ENCODE measurements at places on chromosomes 2 and 18.

- peak; percentile 49 for DNase-seq
Measured at GRCh38 chr18:22813648-22814328, 119.3 kb upstream of the RBBP8 start.

DNA sequence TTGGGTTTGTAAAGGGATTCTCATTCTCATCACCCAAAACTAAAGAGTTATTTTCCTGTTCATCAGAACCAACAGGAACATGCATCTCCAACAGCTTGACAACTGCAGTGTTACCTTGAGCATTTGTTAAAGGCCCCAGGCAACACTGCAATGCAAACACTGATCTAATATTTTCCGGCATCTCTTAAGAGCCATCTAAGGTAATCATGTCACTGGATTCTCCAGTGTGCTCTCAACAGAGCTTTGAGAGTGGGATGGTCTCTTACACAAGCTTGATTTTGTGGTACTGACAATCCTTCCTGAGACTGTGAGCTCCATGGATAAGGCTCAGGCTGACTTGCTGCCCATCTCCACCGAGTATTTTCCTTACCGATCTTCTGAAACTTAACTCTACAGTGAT lies 90.5 kb upstream of the ITGB6 start:
- no peak for DNase-seq

GRCh38 chr2:31729442-31730092 lies 148.8 kb upstream of the SRD5A2 start:
- DNase-seq, result no peak

DNA sequence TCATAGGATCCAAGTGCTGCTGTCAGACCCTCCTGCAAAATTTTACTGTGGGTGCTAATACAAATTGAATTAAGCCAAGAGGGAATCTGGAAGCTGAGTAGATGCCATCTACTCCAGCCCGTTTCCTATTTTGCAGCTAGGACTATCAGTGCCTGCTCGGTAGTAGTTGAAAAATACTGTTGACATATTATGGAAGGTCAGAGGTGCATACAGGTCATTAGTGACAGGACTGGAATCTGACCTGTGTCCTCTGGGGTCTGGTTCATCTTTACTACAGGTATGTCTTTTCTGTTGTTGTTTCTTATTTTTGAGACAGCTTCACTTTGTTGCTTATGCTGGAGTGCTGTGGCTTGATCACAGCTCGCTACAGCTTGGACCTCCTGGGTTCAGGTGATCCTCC lies 58.8 kb downstream of the MAP4K4 start:
- no peak for DNase-seq

- no peak for DNase-seq
Measured at GRCh38 chr2:955829-956731, 5.4 kb downstream of the SNTG2 start.

GRCh38 chr18:78641689-78642231 lies 337.9 kb upstream of the SALL3 start:
- DNase-seq, result peak; percentile 81

DNA sequence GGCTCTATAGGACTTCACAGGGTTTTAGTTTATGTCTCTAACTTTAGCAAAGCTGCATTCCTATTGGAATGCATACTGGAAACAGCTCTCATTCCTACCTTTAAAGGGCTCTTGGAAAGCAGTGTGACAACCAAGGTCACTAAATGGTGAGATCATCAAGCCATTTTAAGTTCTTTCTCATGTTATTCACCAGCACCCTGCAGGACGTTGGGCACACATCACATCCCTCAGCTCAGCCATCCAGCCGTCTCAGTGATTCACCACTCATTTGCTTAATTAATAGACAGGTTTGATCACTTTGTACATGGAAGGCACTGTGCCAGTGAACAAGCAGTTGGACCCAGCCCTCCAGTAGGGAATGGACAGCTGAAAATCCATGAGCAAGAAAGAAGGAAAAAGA lies 32.2 kb upstream of the RBM44 start:
- no peak for DNase-seq

DNA sequence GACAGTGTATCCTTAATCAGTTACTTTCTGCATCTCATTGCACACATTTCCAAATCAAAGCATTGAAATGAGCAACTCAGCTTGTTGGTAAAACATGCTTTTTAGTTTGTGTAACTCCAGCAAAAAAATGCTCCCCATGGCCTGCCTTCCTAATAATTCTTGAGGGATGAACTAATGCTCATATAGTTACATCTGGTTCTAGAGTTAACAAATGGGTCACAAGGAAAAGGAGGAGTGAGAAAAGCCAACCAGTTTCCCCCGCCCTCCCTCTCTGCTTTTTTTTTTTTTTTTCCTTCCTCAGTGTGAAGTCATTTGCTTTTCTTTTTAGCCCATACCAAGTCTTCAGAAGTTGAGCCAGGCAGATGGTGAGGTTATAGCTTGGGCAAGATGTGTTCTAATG lies 231.7 kb downstream of the MTX2 start:
- DNase-seq, result no peak

DNA sequence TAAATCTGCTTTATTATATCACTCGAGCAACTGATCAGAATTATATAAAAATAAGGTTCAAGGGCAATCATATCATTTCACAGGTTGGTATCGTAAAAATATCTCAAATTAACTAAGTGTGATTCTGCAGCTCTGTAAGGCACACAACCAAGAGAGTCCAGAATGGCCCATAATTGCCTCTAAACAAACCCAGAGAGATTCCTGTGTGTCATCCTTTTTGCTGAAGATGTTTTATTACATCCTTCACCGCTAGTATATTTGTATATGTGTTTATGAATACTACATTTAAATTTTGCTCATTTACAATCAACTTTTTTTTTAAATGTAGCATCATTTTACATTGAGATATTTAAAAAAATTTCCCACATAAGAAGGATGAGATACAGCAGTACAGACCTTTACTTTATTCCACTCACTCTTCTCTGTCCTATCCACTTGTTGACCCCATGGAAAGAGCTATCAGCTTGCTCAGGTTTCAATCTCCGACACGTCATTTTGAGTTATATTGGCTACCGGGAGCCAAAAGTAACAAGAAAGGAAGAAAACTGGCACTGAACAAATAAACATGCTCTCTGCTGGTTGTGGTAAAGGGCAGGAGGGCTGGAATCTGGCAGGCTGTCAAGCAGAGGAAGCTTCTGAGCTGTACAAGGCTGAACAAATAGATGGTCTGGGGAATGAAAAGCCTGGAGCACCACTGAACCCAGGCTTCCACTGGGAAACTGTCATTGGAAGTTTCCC lies 23.1 kb downstream of the PLA2R1 start:
- DNase-seq, result no peak

DNA sequence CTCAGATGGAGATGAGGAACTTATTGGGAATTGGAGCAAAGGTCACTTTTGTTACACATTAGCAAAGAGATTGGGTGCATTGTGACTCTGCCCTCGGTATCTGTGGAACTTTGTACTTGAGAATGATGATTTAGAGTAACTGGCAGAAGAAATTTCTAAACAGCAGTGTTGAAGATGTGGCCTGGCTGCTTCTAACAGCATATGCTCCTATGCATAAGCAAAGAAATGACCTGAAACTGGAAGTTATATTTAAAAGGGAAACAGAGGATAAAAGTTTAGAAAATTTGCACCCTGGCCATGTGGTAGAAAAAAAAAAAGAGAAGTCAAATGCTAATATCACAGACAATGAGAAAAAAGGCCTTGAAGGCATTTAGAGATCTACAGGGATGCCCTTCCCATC lies 256.8 kb upstream of the ZC3H15 start:
- no peak for DNase-seq

- no peak for DNase-seq
Measured at GRCh38 chr2:11710210-11710609, 36.2 kb upstream of the LPIN1 start.

All from HL-60 (cell line).